GM04504 (cell line): ENCODE measurements at places on chromosomes 3 and 15.

DNA sequence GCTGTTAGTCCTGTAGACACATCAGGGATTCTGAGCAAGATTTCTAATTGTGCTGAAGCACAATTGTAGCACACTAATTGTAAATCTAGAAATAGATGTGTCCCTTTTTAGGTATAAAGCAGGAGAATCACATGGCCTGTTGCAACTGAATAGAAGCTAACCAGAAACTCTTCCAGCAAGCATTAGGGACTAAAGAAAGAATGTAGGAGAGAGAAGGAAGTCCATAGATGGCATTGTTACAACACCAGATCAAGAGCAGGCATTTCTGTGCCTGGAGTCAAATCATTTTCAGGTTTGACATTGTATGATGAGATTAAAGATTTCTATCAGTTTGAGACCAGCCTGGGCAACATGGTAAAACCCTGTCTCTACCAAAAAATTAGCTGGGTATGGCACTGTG lies 27.4 kb downstream of the CALML4 start:
- no peak for DNase-seq

GRCh38 chr15:56058986-56059385 lies 65.6 kb upstream of the NEDD4 start:
- DNase-seq, result no peak

- no peak for DNase-seq
Measured at GRCh38 chr15:77528968-77529319, 103.8 kb downstream of the LINGO1 start.

GRCh38 chr3:41207355-41207754 lies 8.1 kb downstream of the CTNNB1 start:
- no peak for DNase-seq

- DNase-seq, result no peak
Measured at GRCh38 chr15:76368122-76368621, 31.6 kb downstream of the ISL2 start.

GRCh38 chr3:140219291-140219690 lies 284.3 kb downstream of the CLSTN2 start:
- DNase-seq, result no peak

DNA sequence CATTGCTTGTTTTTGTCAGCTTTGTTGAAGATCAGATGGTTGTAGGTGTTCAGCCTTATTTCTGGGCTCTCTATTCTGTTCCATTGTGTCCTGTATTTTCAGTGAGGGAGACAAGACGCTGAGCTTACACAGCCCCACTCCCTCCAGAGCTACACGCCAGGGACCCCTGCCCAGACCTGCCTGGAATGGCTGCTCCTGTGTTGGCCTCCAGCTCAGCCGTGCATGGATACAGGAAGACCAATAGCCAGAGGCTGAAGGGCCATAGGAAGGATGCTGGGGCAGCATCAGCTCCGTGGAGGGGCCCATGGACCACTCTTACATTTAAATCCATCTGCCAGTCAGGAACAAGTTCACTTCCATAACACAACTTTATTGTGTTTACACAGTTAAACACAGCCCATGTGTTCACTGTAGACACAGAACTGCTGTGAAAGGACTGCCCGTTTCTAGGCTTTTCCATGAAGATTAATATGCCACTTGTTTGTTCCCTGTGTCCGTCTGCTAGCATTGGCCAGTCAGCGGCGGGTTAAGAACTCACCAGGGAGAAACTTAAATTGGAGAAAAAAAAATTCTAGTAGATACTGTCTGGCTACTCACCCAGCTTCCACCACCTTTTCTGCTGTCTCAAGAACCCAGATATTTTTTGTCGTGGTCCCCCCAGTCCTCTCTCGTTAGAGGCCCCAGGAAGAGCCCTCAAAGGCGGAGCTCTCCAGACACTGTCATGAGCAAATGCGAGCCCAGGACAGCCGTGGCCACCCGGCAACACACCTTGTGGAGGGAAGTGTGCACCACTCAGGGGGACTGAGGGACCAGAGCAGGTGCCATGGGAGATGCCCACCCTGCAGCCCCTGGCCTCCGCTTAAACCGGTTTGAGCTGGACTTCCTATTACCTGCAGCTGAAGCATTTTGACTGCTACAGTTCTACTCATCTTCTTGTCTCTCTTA lies 142.3 kb upstream of the MEF2A start:
- no peak for DNase-seq

GRCh38 chr3:95588473-95588872 lies 1225.9 kb upstream of the EPHA6 start:
- DNase-seq, result no peak

DNA sequence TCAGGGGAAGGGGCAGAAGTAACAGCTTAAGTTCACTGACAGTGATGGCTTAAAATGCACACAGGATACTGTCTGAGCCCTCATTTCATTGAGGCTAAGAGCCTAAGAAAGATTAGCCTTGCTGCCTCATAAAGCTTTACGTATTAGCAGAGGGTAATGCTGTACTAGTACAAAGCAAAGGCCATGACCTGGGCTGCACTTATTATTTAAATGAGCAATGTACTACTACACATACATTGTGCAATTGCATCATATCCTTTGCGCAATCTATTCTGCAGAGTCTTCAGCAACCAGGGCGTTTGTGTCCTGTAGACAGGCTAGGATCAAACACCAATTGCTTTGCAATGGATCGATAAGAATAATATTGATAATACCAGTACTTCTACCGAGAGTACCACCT lies 221.8 kb downstream of the TPRG1 start:
- DNase-seq, result no peak

- DNase-seq, result no peak
Measured at GRCh38 chr3:4021162-4021561, 221.9 kb downstream of the LRRN1 start.

- DNase-seq, result no peak
Measured at GRCh38 chr3:172766241-172766640, 15.7 kb downstream of the ECT2 start.

DNA sequence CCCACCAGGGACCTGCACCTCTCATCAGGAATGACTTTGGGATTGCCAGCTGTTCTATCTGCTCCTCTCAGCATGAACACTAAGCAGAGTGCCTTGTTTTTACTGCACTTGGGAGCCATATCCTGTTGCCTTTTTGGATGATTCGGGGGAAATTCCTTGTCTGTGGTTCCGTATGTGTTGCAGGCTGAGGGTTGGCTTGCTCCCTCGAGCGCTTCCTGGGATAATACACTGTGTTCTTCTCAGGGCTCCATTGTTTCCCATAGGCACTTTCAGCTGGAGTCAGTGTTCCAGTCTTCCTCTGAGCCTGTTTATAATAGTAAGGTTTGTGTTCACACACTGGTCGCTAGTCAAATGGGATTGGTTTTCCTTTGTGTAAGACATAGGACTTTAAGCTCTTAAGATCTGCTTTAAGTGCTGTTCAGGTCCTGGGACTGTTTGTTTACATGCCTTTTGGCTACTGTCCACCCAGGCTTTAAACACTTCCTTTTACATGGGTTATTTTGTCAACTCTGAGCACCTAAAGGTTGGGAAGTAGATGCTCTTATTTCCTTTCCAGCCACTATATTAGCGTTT lies 23.4 kb downstream of the BOC start:
- DNase-seq, result no peak

GRCh38 chr3:153315781-153316180 lies 153.8 kb downstream of the RAP2B start:
- DNase-seq, result peak; percentile 37

DNA sequence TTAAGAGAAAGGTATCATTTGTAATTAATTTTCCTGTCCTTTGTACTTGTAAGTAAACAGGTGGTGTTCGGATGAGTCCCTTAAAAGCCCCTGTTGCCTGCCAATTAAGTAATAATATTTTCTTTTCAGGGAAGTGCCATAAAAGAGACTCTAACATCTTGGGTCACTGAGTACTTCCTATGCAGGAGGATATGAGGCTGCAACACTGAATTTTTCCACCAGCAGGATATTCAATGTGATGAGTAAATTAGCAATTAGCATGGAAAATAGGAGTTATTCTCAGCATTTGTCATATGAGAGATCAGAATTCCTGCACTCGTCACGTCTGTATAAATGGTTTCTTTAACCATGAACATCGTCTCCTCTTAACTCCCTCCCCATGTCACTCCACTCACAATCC lies 45.4 kb downstream of the WWTR1 start:
- DNase-seq, result no peak

GRCh38 chr15:68017201-68017600 lies 36.9 kb upstream of the PIAS1 start:
- no peak for DNase-seq

GRCh38 chr15:83010709-83011270 lies 649 bp downstream of the C15orf40 start:
- peak; percentile 53 for DNase-seq

- no peak for DNase-seq
Measured at GRCh38 chr15:59168536-59168935, 38.1 kb upstream of the LDHAL6B start.
